Substantia nigra (tissue), 51 donors: ENCODE measurements at places on chromosomes 16 and 17.

DNA sequence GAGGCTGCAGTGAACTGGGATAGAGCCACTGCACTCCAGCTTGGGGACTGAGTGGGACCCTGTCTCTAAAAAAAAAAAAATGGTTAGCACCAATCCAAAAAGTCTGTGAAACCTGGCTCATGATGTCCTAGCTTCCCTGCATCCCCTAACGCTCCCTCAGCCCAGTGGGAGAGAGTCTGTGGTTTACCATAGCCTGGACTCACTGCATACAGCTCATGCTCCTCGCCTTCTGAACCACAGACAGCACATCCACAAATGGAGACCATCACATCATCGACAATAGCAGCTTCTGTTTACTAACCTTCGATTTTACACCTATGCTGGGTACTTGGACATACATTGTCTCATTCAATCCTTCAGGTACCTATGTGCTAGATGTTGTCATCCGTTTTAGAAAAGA lies 43.6 kb downstream of the NLRC5 start:
- no peak for DNase-seq

- DNase-seq, result no peak
Observed at GRCh38 chr17:65194670-65195334, 57.6 kb downstream of the RGS9 start.

GRCh38 chr17:47287068-47287467 lies 33.4 kb downstream of the ITGB3 start:
- no peak for DNase-seq

- no peak for DNase-seq
Observed at GRCh38 chr16:75294773-75295459, 43.5 kb upstream of the BCAR1 start.

DNA sequence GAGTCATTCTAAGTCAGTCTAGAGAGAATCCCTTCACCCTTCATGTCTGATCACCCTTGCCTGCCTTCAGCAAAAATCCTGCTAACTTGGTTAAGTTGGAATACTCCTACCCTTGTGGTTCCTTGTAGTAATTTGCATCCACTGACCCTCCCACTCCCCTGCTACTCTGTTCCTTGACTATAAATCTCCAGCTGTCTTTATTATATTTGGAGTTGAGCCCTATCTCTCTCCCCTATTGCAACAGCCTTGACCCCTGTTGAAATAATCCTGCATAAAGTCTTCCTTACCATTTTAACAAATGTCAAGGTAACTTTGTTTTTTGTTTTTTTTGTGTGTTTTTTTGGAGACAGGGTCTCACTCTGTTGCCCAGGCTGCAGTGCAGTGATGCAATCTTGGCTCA lies 590.1 kb downstream of the WWOX start:
- no peak for DNase-seq

DNA sequence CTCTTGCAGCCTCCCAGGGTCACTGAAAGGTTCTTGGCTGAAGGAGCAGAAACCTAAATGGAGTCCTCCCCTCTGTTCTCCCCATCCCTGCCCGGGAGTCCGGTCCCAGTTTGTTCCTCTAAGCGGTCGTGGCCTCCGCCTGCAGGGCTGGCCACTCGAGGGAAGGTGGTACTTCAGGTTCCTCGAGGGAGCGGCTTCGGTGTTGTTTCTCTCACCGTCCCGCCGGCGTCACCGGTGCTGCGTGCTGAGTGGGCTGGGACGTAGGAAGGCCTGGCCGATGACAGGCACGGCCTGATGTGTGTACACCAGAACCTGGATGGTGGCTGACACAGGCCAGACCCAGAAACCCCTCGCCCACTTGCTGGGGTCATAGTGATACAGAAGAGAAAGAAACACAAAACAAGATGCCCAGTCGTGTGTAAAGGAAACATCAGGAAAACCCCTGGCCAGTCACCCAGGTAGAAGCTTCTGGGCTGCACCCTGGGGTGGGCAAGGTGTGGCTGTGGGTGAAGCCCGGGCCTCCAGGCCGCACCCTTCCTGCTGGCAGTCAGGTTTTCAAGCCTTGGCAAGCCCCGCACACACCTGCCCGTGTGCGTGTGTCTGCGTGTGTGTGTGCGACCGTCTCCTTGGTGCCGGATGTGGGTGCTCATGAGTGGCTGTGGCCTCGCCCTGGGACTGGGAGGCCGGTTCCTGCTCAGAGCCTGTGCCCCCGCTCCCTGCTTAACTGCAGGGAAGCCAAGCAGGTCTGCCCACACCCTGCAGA lies 52.0 kb downstream of the BAIAP2 start:
- no peak for DNase-seq

DNA sequence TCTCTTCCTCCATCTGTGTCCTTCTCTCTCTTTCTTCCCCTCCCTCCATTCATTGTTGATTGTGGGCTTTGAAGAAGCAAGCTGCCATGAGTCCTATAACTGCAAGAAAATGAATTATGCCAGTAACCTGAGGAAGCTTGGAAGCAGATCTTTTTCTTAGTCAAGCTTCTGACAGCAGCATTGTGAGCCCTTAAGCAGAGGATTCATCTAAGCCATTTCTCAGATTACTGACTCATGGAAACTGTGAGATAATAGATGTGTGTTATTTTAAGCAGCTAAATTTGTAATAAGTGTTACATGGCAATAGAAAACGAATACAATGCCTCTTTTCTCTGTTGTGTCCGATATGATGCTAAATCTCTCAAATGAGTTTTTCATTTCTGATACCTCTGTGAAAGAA lies 1109.7 kb downstream of the CDH11 start:
- DNase-seq, result no peak

- no peak for DNase-seq
Observed at GRCh38 chr16:23785842-23786241, 31.0 kb downstream of the CHP2 start.

GRCh38 chr17:39782481-39782880 lies 44.7 kb downstream of the GRB7 start:
- no peak for DNase-seq

GRCh38 chr17:14396547-14396946 lies 95.7 kb downstream of the HS3ST3B1 start:
- no peak for DNase-seq

DNA sequence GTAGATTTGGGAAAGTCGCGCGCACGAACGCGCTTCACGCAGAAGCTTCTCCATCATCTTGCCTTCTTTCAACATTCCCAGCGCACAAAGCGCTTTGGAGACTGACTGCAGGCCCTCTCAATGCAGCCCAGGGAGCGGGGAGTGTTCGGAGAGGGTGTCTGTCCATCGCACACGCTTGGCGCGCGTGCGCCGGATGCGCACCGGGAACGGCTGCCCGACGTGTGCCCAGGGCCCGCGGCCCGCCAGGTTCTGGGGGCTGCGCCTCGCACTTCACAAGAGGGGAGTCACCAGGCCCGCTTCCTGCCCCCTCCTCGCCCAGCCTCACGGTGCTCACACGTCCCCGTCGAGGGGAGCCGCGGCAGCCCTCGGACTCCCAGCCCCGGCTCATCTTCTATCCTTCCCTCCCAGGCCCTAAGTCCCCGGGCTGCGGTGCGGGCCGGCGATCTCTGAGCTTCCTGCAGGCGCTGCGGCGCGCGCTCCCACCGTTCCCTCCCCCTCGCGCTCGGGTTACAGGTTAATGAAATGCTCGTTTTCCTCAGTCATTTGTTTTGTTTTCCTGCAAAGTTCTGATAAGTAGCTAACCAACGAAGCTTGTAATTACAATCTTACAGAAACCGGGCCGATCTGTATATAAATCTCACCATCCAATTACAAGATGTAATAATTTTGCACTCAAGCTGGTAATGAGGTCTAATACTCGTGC lies 2.8 kb upstream of the IRX3 start:
- DNase-seq, result no peak

DNA sequence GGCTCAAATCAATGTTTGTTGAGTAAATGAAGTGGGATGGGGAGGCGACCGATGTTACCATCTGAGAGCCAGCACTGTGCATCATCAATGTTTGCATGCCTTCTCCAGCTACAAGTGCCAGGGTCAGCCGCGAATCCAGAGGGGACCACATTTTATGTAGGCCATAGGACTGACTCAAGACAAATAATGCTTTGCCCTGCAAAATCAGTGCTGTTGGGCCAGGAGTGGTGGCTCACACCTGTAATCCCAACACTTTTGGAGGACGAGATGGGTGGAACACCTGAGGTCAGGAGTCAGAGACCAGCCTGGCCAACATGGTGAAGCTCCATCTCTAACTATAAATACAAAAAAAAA lies 53.1 kb upstream of the WSB1 start:
- no peak for DNase-seq

DNA sequence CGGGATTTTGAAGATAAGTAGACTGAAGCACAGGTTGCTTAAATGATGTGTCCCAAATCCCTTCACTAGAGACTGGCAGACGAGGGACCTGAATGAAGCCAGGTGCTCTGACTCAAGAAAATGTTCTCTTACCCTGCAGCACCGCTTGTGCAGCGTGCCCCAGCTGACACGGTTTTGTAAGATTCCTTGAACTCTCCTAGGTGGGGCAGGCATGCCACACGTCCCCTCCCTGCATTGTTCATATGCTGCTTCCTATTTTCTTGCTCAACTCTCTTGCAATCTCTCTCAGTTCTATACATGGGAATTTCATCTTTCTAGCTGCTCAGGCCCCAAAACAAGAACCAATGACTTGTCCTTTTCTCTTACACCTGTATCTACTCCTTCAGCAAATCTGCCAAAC lies 22.1 kb upstream of the HNF1B start:
- DNase-seq, result no peak

DNA sequence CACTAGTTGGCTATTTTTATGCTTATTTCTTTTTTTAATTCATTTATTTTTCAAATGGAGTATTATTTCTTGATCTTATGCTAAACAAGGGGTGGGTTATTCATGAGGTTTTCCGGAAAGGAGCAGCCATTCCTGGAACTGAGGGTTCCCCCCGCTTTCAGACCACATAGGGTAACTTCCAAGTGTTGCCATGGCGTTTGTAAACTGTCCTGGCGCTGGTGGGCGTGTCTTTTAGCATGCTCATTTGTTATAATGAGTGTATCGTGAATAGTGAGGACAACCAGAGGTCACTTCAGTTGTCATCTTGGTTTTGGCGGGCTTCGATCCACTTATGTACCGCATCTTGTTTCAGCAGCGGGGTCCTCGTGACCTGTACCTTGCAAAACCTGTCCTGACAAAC lies 29.6 kb upstream of the ASGR2 start:
- DNase-seq, result no peak

GRCh38 chr17:3897731-3898130 lies 4.9 kb upstream of the CAMKK1 start:
- DNase-seq, result no peak

DNA sequence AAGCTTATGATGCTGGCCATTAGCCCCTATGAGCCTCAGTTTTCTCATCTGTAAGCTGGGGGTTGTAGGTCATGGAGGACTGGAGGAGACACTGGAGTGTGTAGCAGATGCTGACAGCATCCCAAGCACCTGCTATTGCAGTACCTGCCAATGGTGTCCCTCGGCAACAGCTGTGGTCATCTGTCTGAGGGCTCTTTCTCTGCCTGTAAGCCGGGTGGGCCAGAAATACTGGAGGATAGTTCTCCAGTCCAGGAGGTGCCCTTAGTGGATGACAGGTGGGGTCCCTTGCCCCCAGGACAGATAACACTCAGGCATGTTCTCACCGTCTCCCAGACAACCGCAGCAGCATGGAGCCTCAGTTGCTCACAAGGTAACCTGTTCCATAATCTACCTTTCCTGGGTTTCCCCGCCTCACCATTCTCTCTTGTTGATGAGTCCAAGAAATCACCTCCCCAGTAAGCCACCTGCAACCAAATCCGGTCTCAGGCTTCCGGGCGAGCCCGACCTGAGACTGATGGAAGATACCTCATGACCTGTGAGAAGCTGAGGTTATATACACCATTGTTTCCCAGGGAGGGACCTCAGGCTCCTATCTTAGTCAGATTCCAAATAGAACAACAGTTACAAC lies 23.8 kb downstream of the NLRP1 start:
- DNase-seq, result no peak

DNA sequence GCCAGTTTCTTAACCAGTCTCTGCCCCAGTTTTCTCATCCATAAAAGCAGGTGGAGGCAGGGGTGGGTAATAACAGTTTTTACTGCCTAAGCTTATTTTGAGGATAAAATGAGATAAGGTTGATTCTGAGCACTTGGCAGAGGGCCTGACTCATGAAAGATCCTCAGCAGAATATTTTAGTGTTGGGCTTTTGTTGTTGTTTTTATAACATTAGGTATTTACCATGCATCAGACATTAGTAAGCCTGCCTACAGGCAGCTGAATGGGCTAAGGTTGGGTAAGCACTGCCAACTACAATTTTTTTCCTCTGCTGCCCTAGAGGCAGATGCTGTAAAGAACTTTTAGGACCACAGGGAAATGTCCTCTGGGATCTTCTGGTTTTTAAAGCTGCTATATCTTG lies 43.1 kb downstream of the SCNN1G start:
- DNase-seq, result no peak

DNA sequence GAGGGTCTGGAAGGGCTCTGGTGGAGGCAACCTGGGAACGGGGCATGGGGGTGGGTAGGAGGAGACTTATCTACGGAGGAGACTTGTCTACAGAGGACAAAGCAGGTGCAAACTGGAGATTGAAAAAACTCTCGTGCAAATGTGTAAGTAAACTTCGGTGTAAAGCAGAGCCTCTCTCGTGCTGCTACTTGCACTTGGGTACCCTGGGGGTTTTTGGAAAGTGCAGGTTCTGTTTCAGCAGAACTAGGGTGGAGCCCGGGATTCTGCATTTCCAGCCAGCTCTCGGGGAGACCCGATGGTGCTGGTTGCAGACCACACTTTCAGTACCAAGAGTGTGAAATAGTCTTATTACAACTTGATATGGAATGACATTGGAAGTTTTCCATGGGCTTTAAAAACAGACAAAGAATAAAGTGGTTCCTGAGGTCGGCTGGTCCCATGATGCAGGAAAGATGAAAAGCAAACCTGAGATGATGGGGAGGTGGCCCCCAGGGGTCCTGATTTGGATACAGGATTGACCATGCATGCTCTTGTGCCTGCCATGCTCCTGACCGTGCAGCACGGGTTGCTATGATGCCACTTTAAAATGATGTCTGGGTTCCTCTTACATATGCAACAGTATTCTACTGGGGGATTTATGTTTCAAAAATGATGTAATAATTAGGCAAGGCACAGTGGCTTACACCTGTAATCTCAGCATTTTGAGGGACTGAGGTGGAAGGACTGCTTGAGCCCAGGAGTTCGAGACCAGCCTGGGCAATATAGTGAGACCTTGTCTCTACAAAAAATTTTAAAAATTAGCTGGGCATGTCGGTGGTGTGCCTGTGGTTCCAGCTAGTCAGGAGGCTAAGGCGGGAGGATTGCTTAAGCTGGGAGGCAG lies 69.3 kb downstream of the IRF8 start:
- no peak for DNase-seq

GRCh38 chr16:10428433-10429168 lies 42.7 kb downstream of the ATF7IP2 start:
- no peak for DNase-seq

GRCh38 chr17:78621720-78622490 lies 44.7 kb upstream of the DNAH17 start:
- DNase-seq, result no peak
